ENCODE measurements at places on chromosomes 5 and 9.

DNA sequence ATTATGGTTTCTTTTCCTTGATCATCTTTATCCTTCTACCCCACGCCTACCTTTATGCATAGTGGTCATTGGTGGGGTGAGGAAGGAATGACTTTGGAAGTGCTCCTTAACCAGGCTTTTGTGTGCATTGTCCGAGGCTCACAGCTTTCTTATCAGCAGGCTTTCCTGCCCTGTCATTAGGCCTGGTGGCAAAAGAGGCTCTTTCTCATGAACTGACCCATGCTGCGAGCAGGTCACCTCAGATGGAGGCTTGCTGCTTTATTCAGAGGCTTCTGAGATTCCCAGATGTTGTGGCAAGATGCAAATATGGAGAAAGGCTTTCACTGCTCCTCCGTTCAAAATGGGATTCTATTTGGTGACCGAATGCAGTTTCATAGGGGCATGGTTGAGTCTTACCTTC, 57.4 kb upstream of the DMRTA1 start:
- DNase-seq: no peak

- DNase-seq: no peak
These were observed 10.4 kb downstream of the TMOD1 start for GRCh38 chr9:97511655-97512427.

DNA sequence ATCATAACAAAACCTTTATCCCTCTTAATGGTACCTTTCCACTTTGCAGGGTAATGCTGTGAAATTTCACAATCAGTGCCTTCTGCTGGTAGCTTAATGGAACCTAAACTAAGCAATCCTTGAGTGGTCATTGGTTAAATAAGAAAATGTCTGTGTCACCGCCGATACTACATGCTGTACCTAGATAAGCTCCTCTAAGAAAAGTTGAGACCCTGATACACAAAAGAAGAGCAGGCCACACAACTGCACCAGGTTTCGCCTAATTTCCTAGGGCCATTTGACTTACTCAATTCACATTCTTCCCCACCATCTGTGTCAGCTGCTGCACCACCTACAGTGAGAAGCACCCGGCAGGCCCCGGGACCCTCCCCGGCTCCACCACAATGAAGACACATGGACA, 9.0 kb upstream of the EDF1 start:
- no peak for DNase-seq

GRCh38 chr5:32543291-32543690, 42.1 kb upstream of the SUB1 start:
- DNase-seq: no peak

- DNase-seq: no peak
These were observed 194.5 kb upstream of the RIOK2 start for GRCh38 chr5:97377582-97377981.

DNA sequence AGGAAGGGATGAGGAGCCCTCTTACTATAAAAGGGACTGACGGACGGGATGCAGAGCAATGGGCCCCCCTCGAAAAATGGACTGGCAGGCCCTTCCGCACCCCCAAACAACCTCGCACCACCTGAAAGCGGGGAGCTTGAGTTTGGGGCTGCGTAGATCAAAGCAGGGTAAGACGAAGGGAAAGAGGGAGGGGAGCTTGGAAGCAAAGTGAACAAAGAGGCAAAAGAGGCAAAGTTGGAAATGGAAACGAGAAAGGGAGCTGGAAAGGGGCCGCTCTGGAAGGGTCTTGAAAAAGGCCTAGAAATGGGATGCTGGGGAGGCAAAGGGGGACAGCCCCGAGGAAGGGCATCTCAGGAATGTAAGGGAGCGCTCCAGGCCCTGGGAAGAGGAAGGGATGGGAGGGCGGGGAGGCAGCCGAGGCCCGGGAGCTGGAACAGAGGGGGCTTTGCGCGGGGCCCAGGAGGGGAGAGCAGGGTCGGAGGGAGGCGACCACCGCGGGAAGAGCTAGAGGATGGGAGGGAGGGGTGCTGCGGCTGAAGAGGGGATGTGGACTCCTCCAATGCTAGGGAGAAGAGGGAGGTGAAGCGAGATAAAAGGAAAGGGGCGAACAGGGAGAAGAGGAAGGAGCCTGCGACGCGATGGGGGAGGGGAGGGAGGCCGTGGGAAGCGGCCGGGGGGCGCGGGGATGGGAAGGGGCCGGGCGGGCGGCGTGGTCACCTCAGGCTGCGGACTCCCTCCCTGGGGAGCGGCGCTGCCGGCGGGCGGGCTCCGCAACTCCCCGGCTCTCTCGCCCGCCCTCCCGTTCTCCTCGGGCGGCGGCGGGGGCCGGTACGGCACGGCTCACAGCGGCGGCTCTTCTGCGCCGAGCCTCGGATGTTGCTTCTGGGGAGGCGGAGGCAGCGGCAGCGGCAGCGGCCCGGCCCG, 577 bp downstream of the RNF145 start:
- DNase-seq: no peak

GRCh38 chr5:14914623-14915260, 43.2 kb upstream of the ANKH start:
- DNase-seq: peak; percentile 84

DNA sequence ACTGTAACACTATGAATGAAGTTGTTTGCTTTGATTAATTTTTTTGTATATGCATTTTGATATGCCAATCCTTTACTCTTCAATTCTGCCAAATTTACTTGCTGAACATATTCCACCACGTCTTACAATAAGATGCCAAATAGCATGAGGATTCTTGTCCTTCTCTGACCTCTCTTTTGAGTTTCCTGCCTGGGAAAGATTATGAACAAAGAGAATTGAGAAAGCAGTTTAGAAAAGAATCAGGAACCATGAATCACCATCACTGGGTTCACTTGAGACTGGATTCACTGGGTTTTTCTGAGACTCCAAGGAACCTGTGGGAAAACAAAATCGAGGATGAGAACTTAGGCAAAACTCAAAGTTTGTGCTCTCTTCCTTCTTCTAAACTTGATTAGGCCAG, 256.5 kb downstream of the CETN3 start:
- peak; percentile 8 for DNase-seq

- no peak for DNase-seq
These were observed 56.1 kb downstream of the DOCK8 start for GRCh38 chr9:270657-271237.

- DNase-seq: no peak
These were observed 144.6 kb upstream of the PPP1R26 start for GRCh38 chr9:135334953-135335460.

DNA sequence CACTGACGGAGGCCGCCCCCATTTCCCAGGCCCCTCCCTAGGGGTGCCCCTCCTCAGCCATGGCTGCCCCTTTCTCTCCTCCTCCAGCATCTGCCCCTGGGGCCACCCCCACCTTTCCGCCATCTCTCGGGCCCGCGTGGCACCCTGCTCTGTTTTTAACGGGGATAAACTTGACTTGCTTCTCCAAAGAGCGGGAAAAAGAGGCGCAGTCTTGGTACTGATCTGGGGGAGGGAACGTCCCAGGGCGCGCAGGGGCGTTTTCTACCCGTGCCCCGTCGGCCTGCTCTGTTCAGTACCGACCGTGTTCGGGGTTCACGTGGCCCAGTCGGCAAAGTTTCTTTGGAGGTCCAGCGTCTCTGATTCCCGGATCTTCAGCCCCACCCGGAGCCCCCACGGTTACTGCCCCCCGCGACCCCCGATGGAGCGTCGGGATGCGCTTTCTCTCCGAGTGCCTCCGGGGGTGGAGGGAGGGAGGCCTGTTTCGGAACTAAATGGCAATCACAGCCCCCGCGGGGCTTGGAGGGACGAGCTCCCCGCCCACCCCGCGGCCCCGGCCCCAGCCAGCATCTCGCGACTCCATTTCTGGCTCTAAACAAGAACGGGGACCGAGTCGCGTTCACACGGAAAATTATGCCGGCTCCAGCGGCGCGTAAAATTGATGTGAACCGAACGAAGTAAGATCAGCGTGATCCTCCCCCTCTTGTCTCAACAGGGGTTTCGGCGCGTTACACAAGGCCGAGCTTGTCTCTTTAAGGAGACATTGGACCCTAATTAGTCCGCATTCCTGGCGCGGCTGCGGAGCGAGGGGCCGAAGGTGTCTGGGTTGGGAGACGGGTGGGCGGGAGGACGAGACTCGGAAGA, 1.1 kb upstream of the TLE4 start:
- peak; percentile 47 for DNase-seq

- DNase-seq: peak; percentile 32
These were observed 36.5 kb upstream of the RAD23B start for GRCh38 chr9:107246259-107247254.

DNA sequence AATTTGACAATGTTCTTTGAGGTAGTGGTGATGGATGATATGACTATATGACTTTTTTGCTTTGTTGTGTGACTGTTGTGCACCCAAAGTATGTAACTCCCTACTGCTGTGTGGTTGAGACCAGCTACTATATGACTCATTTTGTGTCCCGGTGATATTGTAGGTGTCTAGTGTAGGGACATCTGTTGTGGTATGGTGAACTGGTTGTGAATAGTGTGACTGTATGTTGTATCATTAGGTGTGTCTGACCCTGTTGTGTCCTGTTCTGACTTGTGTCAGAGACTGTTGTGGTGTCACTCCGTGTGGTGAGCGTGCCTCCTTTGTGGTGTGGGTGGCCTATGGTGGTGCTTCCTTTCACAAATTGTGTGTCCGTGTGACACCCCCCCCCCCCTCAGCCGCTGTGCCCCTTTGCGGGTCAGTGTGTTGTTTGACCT, 11.2 kb upstream of the CXXC5 start:
- DNase-seq: peak; percentile 64

- peak; percentile 35 for DNase-seq
These were observed 78.3 kb upstream of the HSPA9 start for GRCh38 chr5:138653502-138653901.

DNA sequence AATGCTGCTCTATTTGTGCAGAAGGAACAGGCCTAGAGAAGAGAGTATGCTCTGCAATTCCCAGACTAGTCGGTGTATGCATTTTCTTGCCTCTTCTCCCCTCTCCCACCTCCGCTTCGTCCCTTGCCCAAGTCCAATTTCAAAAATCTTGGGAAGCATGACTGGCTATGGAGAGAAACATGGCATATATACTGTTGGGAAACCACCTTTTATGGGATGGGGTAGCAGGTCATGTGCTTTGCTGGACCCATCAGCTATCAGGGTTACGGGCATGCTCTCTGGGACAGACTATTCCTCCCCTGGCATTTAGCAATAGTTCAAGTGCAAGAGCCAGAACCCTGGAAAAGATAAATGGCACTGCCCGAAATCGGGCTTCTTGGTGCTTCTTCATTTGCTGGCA, 12.0 kb downstream of the ISL1 start:
- no peak for DNase-seq

DNA sequence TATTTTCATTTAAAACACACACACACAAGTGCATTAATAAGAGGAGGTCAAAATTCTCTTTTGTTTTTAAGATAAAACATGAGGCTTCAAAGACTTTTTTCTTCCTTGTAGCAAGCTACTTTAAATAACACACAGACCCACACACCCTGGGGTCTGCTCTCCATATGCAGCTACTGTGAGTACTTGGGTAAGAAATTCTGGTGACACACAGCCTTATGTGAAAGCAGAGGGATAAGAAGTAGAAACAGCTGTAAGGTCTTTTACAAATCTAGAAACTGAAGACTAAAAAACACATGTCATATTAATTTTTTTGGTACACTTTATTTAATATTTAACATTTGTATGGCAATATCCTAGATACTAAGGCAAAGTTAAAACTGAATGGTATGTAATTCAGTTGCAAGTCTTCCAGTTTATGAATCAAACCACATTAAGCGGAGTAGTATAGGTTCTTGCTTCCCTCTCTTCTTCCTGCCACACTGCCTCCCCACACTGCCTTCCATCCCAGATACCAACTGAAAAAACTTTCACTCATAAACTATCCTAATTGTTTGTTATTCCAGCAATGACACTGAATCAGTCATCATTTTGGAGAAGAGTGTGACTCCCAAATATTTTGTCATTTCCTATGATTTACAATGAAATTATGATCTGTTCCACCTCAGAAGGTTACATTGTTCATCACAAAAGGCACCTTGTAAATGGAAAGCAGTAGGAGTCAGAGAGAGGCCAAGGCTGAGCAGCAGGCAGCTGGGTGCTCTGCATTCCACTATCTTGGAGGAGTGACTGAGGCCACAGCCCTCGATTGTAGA, 92.0 kb downstream of the PLCXD3 start:
- DNase-seq: peak; percentile 88

- DNase-seq: no peak
These were observed 142.0 kb upstream of the CHD1 start for GRCh38 chr5:99070822-99071221.

GRCh38 chr5:60586307-60586901, 113.6 kb downstream of the DEPDC1B start:
- peak; percentile 51 for DNase-seq

DNA sequence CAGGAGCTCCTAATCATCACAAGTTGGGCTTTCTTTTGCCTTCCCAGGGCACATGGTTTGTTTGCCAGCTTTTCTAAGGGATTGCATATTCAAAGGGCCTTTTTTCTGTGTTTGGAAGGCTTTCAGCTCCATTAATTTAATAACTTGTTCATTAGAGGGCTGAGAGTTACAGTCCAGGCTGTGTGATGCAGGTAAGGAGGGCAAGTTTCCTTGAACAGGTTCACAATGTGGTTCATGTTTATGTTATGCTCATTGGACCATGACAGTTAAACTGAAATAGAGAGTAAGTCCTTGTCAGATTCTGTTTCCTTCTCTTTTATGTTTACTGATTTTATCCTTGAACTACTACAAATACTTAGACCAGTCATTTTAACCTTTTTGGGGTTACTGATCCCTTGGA, 174.4 kb downstream of the MARCHF11 start:
- no peak for DNase-seq

DNA sequence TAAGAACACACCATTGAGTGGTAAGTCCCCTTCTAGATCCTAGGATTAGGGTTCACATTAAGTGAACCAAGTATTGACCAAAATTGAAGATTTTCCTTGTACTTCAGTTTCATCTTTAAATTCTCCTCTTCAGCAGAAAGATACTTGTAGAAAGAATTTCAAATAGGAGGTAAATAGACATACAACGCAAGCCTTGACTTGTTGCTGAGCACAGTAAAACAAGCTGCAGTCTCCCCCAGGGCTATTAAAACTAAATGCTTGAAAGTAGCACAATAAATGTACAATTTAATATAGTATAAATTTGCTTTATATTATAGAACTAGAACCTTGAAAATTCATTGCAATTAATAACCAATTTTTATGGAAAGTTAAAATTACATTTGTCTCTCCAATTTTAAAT, 170.1 kb upstream of the TARS1 start:
- no peak for DNase-seq

GRCh38 chr9:33446240-33446945, 1.0 kb downstream of the AQP3 start:
- no peak for DNase-seq

GRCh38 chr5:132195727-132196126, 31.9 kb downstream of the P4HA2 start:
- DNase-seq: no peak

GRCh38 chr5:52798938-52799337, 11.2 kb downstream of the ITGA1 start:
- DNase-seq: no peak

DNA sequence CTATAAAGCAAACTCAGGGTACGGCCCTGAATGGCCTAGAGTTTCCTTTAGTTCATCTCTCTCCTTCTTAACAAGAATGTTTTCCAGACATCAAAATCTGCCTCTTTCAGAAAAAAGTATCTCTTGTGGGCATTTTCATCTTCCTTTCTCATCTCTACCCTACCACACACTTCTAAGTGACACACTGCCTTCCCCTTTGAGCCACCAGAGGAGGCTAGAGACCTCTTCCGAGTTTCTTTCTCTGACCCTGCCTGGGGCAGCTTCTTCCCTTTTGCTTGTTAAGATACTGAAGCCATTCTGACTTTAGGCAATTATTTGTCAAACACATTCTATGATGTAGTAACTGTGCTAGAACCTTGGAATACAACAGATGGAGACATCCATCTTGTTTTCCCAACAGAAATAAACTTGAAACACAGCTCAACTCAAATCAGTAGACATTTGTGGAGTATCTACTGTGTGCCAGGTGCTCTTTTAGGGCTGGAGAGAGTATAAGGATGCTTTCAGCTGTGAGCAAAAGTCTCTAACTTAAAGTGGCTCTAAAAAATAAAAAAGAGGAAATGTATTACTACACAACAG, 8.6 kb upstream of the SV2C start:
- no peak for DNase-seq

Measured in fibroblast of mammary gland (primary cell).